ENCODE measurements at places on chromosomes 6 and 20.
A peak's percentile ranks its signal among the peaks of the same experiment; 100 is the strongest.

DNA sequence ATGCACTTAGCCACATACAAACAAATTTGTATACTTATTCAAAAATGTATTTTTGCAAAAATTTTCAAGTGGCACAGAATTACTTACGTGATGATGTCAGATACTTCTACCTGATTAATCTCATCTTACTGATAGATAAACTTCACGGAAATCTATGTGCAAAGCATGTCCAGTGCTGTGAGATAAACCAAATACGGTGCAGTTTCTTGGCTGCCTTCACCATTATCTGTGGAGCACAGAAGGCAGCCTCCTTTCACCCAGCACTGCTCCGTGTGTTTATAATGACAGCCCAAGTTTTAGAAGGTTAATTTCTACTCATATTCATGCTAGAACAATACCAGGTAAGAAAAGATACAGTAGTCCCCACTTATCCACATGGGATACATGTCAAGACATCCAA lies 59.0 kb upstream of the PDE10A start:
- DNase-seq, result no peak

DNA sequence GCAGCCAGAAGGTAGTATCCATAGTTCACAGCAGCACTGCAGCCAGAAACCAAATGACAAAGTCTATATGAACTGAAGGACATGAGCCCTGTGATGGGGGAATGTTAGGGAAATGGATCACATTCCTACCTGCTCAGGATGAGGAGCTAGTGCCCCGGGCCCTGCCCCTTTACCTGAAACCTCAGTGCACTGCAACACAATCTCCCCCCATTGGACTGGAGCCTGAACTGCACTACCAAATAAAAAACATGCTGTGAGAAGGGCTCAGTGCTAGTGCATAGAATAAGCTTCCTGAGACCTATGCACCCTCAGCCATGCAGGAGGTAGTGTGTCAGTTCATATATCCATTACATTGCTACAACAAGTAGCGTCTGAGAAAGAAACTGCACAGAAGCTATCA lies 477.8 kb downstream of the HACE1 start:
- no peak for DNase-seq

DNA sequence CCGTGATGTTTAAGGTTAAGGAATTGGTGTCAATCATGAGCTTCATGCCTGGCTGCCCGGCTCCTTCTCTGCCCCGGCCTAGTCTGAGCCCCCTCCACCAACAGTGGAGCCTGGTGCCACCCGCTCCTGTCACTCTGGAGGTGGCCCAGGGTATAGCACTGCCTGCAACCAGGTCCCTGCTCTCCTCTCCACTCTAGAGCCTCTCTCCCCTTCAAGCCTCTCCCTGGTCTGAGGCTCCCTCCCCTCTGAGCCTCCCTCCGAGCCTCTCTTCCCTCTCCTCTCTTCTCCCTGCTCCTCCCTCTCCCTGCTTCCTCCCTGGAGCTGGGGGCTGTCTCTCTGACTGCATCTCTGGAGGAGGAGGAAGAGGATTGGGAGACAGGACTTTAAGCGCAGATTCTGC lies 31.3 kb upstream of the MRGBP start:
- no peak for DNase-seq

DNA sequence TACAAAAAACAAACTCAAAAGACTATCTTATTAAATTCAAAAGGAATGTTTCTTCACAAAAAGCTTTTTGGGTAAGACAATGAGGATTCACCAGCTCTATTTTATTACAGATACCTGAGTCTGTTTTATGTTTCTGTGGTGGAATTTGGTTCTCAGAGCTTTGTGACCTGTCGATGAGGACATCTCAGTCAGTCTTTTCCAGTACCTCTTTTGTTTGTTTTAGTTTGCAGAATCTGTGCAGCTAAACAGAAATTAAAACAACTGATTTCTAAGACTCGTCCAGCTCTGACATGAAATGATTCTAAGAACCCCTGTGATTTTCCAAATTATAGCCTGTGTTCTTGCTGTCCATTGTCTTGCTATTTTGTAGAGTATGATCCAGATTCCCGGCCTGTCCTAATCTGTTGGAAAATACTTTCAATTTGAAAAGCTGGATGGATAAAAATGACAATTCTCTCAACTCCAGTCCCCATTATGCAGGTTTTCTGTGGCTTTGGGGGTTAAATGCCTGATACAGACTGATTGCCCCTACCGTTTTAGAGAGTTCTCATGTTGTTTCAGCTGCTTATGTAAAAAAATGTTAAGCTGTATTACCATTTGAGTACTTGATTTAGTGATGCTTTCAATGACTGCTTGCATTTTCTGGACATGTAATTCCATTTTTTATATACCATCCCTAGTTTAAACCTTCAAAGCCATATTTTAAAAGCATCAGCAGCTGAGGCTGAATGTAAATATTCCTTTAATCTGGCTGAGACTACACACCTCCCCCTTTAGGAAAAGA lies 94.2 kb upstream of the TAB2 start:
- no peak for DNase-seq

GRCh38 chr6:5280920-5281319 lies 19.6 kb downstream of the FARS2 start:
- no peak for DNase-seq

- no peak for DNase-seq
These were observed 6.5 kb downstream of the EFHC1 start for GRCh38 chr6:52426667-52427066.

- DNase-seq, result no peak
These were observed 76.5 kb downstream of the ADGRG6 start for GRCh38 chr6:142378138-142378875.

DNA sequence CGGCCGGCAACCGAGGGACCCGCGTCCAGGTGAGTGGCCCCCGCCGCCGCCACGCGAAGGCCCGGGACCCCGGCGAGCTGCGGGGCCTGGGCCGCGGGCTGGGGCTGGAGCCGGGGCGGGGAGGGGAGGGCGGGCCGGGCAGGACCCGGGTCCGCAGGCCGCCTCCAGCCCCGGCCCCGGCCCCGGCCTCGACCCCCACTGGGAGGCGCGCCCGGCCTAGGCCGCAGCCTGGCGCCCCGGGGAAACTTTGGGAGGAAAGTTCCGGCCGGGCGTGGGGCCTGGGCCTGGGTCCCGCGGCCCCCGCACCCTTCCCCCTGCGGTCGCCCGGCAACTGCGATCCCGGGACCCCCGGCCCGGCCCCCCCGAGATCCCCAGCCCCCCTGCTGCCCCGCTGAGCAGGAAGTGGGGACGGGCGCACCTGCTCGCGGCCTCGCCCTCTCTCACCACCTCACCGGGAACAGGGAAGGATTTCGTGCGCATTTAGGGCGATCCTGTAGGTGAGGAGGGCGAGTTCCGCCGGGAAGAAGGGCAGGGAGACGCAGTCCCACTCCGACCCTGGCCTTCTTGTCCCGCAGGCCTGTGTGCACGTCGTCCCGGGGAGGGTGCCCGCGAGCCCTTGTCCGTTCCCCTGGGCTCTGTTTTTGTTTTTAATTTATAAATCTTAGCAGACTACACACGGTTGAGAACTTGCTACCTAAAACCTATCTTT lies 402 bp downstream of the OSBPL2 start:
- no peak for DNase-seq

DNA sequence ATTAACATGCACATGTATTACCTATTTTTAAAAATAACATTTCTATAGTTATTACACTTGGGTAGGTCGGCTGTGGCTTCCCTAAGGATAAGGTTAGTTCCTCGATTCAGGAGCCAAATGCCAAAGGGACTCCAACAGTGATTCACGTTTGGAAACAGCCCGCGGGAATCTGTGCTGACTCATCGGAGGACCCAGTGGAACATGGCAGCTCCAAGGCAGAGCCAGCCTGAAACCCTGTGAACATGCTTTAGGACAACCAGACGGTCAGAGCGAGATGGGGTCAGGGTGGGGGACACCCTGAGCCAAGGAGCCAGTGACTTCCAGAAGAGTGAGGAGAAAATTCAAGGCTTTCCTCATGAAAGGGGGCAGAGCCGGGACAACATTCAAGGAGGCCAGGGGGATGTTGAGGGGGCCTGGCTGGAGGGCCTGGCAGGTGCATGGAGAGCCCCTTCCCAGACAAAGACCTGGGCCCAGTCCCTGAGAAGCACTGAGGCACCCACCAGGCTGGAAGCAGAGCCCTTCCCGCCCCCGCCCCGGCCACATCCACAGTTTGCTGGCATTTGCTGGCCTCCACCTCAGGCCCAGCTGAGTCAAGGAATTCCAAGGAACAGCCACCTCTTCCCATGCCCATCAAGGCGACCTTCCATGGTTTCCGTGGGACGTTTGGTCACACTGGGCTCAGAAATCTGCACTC lies 133.2 kb downstream of the SNX5 start:
- DNase-seq, result peak; percentile 45

DNA sequence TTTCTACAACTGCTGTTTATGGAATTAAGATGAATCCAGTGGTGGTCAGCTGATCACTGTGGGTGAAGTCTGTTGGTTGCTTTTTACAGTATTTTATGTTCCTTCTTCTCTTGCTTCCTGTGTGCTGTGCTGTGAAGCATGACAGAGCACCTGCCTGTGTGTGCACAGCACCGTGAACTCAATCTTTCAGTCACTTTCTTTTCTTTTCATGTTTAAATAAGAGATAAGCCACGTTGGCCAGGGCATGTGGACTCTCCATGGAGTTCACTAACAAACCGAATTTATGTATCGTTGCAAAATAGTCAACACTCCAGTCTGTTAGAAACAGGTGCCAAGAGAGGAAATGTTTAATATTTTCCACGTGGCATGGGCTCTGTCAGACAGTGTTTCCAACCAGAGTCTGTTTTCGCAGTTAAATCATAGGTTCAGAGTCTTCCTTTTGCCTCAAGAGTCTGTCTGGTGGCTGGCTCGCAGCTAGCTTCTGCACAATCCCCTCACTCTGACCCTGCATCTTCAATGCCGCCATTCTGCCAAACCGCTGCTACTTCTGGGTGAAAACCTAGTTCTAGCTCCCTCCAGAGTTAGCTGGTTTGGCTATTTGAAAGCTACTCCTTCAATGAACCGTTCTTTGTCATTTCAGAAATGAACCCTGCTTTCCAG lies 73.2 kb downstream of the QRSL1 start:
- DNase-seq, result no peak
